SHP77 (cell line): ENCODE measurements at places on chromosomes 7 and 10.

DNA sequence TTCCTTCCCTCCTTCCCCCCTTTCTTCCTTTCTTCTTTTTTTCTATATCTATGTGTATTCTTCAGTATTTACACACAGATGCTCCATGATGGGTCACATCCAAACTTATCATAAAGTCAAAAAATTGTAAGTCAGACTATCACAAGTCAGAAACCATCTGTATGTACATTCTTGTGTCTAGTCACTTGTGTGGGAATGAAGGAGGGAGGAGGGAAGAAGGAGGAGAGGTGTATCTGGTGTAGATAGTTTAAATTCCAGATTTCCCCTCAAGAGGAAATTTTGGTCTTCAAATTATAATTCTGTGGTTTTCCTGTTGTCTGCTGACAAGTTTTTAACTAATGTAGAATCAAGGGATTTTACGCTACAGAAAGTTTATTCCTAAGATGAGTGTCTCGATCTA is 287.2 kb downstream of the ETV1 start:
- DNase-seq = no peak

DNA sequence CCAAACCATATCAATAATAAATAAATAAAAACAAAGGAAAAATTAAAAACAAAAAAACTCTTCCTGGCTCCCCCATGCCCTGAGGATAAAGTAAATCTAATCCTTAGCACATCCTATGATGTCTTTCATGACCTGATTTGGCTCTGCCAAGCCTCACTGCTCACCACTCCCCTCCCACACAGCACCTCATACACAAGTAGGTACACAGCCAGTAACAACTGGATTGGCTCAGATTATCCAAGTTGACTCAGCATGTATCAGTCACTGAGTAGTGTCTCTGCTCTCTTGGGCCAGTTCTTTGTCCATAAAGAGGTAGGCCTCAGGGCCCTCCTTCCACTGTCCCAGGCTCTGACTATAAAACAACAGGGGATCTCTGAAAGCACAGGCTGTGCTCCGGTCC is 99.6 kb downstream of the STRA8 start:
- no peak for DNase-seq

GRCh38 chr7:3649678-3650440 is 348.8 kb downstream of the SDK1 start:
- DNase-seq = no peak

GRCh38 chr7:39085590-39086049 is 107.9 kb downstream of the POU6F2 start:
- no peak for DNase-seq

DNA sequence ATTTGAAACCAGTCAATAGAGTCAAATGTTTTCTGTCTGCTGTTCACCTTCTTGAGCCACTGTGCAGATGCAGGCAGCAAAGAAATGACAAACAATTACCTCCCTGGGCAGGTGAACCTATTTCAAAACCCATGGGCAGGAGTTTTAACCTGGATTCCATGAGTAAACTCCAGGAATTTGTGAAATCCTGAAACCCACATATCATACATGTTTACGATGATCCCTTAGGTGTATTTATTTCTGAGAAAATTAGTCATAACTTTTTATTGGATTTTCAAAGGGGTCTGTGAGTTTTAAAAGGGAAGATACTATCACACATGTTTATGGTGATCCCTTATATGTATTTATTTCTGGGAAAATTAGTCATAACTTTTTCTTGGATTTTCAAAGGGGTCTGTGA is 59.8 kb downstream of the ARL5B start:
- DNase-seq = no peak

DNA sequence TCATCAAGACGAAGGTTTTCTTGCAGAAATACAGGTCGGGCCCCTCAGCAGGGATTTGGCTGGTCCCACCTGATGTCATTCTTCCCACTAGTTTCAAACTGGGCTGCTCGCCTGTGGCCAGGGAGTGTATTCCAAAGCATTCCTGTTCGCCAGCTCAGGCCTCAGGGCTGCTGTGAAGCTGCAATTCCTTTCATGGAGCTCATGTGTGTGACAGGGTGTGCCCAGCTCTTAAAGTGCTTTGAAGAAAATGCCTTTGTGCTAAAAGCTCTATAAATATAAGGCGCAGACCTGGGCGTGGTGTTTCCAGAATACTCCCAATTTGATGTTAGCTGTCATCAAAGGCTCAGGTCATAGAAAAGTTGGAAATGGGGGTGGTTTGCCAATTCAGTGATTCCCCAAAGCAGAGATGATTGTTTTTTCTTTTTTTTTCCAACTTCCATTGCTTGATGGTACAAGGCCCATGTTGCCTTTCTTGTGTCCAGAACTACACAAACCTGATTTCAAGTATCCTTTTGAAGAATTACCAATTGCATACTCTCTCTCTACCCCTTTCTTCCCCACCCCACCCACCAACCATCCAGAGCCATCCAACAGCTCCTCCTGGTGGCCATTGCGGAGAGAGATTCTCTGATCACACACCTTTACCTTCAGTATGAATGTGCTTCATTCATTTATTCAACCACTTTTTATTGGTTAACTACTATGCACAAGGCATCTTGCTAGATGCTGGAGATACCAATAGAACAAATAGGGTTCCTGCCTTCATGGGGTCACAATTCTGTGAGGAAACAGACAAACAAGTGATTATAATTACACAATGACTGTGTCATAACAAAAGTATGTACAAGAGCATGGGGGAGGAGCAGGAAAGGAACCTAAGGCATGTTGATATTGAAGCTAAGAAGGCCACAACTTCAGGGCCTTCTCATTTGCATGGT is 297.3 kb upstream of the LYZL1 start:
- DNase-seq = peak; percentile 33

DNA sequence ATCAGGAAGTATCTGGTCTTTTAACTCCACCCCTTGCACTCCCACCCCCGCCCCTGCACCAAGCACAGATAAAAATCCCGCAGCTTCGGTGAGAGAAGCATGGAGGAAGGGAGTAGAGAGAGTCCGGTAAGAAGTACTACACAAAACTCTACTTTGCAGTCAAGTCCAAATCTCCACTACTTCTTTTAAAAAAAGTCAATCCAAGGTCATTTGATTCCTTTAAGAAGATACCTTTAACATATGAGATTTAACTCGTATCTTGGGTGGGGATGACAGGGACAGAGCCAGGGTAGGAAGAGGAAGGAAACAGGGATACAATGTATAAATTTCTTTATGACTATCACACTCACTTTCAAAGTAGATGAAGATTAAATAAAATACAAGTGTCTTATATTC is 132.1 kb downstream of the NRBF2 start:
- DNase-seq = no peak

DNA sequence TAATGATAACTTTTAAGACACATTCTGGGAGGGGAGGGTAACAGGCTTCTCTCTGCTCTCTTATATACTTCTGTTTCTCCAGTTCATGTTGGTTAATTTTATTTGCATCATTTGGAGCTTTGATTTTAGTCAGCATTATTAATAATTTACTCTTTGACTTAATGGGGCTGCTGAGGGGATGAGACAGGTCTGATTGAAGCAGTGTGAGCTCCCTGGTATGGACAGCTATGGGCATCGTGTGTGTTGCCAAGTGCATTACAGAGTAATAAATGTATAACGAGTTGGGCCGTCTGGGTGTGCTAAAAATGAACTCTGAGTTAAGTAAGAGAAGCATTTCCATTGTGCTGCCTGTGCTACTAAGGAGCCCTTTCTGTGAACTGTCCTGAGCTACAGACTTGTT is 31.7 kb upstream of the IKZF1 start:
- no peak for DNase-seq

GRCh38 chr10:30986053-30986555 is 45.6 kb downstream of the ZNF438 start:
- DNase-seq = no peak

DNA sequence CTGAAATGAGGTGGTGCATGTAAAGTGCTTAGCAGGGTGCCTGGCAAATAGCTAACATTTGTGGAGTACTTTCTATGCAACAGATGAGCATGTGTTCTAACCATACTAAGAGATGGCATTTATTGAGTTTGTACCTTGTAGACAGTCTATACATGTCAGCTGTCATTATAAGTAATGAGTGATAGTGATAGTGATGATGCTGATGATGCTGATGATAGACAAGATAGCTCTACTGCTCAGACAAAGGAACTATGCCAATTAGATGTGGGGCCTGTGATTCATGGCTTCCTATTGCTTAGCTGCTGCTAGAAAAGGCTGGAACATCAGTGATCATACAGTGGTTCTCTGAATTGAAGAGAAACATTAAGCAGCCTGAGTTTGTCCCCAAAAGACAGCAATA is 585.8 kb downstream of the KCNMA1 start:
- no peak for DNase-seq

- DNase-seq = no peak
Measured at GRCh38 chr10:106320078-106320477, 844.4 kb downstream of the SORCS1 start.

DNA sequence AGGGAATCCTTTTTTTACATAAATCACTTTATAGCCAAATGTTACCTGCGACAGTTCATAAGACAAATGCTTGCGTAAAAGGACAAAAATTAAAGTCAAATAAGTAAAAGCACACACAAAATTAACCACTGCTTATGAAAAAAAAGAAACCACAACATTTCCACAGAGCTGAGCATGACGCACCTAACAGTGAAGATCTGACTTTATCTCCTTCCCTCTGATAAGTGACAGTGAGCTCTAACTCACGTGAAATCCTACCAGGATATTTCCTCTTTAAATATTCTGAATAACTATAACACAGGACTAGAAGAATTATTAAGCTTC is 225.5 kb downstream of the SFMBT2 start:
- DNase-seq = no peak

DNA sequence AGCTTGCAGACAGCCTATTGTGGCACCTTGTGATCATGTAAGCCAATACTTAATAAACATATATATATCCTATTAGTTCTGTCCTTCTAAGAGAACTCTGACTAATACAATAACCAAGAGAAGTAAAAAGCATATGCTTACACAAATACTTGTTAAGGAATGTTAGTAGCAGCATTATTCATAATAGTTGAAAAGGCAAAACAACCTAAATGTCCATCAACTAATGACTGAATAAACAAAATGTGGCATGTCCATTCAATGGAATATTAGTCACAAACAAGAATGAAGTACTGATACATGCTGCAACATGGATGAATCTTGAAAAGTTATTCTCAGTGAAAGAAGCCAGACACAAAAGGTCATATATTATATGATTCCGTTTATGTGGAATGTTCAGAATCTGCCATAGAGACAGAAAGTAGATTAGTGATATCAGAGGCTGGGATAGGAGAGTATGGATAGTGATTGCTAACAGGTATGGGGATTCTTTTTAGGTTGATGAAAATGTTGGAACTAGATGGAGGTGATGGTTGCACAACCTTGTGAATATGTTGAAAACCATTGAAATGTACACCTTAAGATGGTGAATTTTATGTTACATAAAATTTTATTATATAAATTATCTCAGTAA is 112.5 kb upstream of the UNC5B start:
- DNase-seq = no peak

DNA sequence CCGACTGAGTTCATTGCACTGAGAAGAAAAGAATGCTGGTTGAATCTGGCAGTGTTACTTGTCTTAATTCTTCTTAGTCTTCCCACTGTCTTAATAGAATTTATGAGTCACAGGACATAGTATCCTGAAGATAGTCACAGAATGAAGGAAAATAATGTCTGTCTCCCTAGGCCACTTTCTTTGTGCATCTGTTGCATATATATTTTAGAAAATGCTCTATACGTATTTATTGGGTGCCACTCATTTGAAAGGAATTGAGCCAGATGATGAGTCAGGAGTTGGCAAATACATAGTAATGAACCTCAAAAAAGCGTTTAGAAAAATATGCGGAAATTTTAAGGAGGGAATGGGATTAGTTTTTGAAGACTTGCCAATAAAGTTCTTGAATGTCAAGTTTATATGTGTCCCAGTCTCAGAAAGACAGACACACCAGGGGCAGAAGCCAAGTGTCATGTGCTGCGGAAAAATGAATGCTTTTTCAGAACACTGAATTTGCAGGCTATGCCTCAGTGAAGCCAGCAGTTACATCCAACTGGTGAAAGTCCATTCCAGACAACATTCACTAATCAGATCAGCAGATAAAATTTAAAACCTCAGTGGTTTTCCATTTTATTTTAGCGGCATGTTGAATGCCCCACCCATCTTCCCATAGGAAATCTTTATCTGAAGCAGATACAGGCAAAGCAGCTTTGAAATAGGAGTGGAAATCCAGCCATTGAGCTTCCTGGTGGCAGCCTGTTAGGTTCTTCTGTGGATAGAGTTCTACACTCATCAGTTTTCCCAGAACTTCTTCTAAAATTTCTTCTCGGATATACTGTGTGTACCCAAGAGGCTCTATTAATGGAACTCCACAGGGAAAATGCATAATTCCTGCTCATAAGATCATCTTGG is 308.4 kb downstream of the BICC1 start:
- no peak for DNase-seq

GRCh38 chr7:34247468-34247867 is 342.1 kb downstream of the BMPER start:
- DNase-seq = no peak

DNA sequence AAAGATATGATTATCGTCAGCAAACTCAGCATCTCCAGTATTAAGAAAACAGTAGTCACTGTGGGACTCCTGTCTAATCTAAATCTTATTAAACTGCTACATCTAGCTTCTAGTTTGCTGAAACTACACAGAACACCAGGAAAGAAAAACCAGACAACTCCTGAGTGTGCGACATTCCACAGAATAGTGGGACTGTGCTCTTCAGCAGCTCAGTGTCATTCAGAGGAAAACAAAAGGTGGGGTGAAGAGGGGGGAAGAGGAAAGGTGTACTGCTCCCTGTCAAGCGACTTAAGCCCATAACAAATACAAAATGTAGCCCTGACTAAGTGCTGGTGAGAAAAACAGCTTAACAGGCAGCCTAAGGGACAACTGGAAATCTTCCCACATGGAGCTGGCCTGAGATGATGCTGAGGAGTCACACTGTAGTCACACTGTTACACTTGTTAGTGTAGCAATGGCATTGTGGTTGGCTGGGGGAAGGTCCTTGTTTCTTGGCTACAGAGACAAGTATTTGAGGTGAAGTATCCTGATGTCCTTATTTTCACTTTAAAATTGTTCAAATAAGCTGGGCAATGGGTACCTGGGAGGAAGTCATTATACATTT is 135.5 kb downstream of the USP6NL start:
- no peak for DNase-seq

- peak; percentile 81 for DNase-seq
Measured at GRCh38 chr7:56083150-56083785, 9.5 kb downstream of the PHKG1 start.

DNA sequence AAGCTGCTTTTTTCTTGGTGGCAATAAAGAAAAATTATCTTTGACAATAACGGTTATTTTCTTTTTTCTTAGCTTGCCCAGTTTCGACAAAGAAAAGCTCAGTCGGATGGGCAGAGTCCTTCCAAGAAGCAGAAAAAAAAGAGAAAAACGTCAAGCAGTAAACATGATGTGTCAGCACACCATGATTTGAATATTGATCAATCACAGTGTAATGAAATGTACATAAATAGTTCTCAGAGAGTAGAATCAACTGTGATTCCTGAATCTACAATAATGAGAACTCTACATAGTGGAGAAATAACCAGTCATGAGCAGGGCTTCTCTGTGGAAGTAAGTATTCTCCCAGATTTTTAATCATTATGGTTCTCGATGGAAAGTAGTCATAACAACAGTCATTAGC is 33.0 kb downstream of the AKAP9 start:
- no peak for DNase-seq
